NCI-H1105 treated with DMSO at 0.1 percent for 48 hours (cell line): ENCODE measurements at places on chromosomes 4 and X.

DNA sequence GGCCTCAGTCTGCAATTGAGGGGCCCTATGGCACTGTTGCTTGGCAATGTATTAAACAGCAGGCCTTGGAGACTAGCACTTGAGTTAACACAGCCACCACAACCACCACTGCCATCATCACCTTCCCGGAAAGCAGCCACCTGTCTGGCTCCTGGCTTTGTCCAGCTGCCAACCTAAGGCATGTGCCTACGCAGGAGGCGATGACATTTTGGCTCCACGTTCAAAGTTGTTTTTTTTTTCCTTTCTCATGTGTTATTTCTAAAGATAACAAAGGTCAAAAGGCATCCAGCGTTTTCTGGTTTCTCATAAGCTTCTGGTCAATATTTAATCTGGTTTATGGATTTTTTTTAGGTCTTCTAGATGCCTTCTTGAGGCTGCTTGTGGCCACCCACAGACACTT, 7.5 kb downstream of the CLDN2 start:
- no peak for DNase-seq

DNA sequence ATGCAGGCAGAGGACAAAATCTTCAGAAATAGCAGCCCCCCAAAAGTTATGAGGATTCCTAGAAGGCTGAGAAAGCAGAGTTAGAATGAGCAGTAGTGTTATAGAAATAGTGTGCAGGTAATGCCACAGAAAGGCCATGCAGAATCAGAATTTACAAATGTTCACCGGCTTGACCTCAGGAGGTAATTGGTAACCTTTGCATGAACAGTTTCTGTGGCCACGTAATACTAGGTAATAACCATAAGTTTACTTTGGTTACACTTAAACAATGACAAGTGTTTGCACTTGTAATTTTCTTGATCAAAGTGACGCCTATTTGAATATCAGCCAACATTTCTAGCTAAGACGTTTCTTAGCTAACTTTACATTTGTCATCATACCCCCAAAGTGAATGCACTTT, 393.6 kb downstream of the GPAT3 start:
- peak; percentile 17 for DNase-seq

DNA sequence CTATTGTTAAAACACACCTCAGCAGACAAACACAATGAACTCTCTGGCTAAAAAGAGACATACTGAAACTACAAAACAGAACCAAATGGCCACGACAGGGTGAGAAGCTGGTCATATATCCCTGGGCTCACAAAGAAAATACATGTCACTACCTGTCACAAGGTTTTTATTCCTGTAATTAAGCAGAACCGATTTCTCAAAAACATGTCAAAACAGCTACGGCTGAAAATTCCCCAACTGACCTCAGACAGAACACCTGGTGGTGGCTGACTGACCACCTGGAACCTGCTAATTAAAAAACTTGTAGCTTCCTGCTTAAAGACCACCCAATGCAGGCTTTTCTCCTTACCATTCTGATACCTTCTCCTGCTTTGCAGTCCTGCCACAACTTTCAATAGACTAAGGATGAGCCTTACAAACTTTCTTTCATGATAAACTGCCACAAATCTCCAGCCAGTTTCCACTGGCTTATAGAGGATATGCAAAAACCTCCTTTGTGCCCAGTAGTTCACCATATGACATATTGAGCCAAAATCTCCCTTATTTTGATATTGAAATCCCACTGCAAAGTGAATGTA, 571.9 kb downstream of the SPOCK3 start:
- DNase-seq: no peak

DNA sequence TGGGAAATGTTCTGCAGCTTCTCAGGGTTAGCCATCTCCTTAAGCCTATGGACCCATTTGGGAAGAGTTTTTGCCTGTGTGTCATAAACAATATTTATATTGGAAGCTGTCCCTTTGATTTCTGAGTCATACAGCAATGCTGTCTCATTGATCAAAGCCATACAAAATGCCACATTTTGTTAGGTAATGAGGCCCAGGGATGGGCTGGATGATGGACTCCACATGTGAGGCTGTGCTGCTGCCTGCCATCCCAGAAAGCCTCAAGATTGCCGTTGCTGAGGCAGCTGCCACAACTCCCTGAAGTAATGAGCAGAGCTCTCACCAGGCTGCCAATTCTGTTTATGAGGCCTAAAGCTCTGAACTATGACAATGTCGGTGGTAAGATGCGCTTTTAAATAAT, 12.2 kb upstream of the GJB1 start:
- DNase-seq: no peak
